ENCODE measurements at places on chromosomes 5 and 9. TPM values are rescaled to one million over a fixed set of nuclear protein-coding genes. Genes with fewer than 3 reads are reported as not detected.

GRCh38 chr5:153998768-153999167, 39.9 kb downstream of the FAM114A2 start:
- DNase-seq, result no peak

The TERT gene
- 0.80 TPM for total RNA-seq

The ADCY2 gene
- not detected for total RNA-seq

The IPO11 gene
- total RNA-seq, result 23.2 TPM

The HTR1A gene
- not detected for total RNA-seq

DNA sequence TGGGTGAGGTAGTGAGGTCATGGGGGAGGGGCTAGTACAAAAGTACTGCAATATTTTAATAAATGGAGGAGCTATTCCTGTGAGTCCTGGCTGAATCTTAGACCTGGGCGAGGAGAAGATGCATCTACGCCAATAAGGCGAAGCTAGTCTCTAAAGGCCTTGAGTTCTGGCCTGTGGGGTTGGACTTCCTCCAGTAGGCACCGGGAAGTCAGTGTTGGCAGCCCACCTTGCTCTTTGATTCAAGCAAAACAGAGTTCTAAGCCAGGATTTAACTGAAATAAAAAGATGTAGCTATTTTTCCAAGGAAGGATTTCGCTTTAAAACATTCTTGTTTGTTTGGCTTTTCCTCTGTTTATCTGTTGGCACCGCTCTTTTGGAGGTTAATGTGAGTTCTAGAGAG, 244.6 kb downstream of the KIF4B start:
- DNase-seq, result no peak

DNA sequence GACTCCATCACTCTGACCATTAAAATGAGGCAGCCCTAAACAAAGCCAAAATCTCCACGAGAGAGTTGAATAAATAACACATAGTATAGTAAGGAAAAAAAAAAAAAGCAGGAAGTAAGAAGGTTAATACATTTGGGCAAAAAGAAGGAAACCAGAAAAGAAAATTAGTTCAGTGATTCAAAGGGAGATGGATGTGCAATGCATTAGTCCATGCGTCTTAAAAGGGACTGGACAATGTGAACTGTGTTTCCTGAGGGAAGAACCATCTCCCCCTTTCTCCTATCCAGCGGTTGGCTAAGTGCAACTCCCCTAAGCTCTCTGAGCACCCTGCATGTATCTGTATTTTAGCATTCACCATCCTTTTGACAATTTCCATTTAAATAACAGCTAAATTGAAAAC, 1.4 kb downstream of the ANKRA2 start:
- no peak for DNase-seq

DNA sequence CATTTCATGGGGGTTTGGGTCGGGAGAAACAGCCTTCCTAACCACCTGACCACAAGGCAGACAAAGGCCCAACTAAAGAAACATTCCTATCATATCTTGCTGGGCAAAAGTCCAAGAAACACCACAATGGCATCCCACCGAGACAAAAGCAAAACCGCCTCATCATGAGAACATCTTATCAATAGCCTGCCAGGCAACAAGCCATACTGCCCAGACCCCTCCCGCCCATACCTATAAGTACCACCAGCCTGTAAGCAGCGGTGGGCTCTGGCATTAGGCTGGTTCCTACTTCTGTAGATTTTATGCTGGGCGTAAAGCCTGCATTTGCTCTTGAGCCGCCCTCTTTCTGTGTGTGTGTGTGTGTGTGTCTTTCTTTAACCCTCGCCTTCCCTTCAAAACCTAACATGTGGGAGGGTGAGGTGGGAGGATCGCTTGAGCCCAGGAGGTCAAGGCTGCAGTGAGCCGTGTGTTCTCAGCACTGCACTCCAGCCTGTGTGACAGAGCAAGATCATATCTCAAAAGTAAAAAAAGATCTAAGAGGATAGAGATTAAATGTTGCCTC, 56.9 kb downstream of the PDE6A start:
- DNase-seq, result peak; percentile 39

The FBN2 gene
- total RNA-seq, result 45.2 TPM

Measured in PC-3 (cell line).